NCI-H2081 (cell line): ENCODE measurements at places on chromosomes 2 and 18.

- no peak for DNase-seq
Observed at GRCh38 chr2:191635333-191636234, 42.4 kb upstream of the NABP1 start.

DNA sequence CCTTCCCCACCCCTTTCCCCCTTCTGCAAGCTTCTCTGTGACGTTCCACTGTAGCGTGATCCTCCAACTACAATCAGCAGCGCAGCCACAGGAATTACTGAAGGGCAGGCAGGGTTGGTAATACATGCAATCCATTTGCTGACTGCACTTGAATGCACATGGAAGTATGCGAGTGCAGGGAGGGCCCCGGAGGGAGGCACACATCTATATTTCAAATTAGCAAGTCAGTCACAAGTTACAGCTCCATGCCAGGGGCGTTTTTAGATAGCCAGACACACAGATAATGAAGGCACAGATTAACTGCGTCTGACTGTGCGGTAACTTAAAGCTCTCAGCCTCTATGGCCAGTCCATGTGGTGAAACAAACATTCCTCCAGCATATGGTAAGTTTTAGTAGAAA, 209.2 kb upstream of the GATA6 start:
- no peak for DNase-seq

DNA sequence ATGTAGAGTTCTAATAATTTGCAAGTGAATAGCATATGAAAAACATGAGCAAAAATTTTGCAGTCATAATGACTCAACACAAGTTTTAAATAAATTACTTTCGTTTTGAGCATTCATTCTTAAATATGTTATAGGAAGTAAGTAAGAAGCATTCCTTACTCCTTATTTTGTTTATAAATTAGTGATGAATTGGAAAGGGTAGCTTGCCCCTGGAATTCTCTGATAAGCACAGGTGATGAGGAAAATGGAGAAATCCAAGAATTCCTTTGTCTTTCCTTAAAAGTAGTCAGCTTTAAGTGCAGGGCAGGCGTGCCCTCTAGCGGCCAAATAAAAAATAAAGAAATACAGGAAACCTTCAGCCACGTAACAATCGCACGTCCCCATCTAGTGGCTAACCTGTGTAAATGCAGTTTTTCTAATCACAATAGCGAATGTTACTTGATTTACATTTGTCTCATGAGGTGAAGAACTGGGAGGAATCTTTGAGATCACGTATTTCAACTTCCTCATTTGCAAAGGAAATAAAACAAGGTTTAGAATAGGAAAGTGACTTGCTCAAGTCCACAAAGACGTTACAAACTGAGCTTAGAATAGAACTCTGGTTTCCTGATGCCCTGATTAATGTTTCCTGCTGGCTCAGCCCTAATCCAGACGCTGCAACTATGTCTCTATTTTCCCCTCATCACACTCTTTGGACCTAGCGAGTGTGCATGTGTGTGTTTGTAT, 47.2 kb upstream of the ZNG1B start:
- DNase-seq: no peak

GRCh38 chr2:72793798-72794440, 31.9 kb downstream of the EXOC6B start:
- DNase-seq: no peak

DNA sequence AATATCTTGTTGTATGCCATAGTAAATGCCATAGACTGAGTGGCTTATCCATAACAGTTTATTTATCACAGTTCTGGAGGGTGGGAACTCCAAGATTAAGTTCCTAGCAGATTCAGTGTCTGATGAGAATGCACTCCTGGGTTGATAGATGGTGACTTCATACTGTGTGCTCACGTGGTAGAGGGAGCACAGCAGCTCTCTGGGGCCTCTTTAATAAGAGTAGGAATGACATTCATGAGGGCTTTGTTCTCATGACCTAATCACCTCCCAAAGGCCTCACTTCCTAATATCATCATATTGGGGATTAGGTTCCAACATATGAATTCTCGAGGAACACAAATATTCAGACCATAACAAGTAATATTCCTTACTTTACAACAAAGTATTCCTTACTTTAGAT, 98.1 kb upstream of the SH3BP4 start:
- DNase-seq: no peak

DNA sequence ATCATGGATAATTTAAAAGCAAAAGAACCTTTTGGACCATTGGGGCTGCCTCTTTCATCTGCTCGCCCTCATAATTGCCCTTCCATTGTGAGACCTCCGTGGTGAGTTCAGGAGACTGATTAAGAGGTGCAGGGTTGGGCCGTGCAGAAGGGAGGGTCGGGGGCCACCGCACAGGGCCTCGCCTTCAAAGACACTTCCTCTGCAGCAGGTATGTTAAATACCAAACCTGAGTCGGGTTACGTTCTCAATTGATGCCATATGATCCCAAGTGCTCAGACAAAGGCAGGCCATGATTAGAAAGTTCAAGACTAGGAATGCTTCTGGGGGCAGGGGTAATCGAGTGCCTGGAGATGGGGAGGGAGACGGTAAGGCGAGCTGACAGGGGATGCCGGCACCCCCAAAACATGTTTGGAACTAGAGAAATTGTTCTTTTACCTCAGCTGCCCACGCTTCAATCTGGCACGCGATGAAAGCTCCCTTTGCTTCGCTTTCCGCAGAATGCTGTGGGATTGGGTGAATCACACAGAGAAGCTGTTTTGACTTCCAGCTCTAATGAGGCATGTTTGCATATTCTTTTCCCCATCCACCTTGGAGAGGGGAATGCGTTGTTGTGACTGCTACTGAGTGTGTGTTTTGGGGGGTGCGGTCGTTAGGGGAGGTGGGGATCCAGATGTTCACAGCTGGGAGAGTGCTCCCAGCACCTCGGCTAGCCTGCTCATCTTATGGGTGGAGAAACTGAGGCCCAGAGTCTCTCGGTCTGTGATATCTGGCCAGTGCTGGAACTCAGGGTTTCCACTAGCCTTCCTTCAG, 309.1 kb downstream of the MYCN start:
- no peak for DNase-seq

GRCh38 chr18:41043876-41044275, 911.2 kb upstream of the PIK3C3 start:
- DNase-seq: peak; percentile 29

- no peak for DNase-seq
Observed at GRCh38 chr18:2967820-2968219, 45.1 kb downstream of the LPIN2 start.

DNA sequence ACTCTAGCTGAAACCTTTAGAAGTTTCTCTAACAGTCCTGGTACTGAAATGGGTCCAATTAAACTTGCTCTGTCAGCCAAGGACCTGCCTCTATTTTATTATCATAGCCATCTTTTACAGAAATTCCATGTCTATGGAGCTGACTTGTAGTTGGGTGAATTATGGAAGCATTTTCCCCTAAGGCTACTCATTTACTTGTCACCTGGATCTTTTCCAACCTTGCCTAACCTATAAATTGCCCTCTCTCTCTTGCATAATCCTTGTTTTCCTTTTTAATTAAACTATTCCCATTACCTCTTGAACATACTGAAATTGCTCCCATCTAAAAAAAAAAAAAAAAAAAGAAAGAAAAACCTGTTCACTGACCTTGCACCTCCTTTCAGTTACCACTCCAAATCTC, 74.6 kb upstream of the DOK6 start:
- DNase-seq: peak; percentile 41

DNA sequence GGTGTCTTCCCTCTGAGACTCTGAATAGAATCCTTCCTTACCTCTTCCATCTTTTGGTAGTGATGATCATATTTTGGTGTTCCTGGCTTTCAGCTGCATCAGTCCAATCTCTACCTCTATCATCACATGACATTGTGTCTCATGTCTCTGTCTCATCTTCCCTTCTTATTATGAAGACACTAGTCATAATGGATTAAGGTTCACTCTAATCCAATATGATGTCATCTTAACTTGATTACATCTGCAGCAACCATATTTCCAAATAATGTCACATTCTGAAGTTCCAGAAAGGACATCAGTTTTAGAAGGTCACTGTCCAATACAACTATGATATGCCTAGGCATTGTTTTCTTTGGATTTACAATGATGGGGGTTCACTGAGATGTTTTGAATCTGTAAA, 31.5 kb downstream of the CMPK2 start:
- DNase-seq: no peak

DNA sequence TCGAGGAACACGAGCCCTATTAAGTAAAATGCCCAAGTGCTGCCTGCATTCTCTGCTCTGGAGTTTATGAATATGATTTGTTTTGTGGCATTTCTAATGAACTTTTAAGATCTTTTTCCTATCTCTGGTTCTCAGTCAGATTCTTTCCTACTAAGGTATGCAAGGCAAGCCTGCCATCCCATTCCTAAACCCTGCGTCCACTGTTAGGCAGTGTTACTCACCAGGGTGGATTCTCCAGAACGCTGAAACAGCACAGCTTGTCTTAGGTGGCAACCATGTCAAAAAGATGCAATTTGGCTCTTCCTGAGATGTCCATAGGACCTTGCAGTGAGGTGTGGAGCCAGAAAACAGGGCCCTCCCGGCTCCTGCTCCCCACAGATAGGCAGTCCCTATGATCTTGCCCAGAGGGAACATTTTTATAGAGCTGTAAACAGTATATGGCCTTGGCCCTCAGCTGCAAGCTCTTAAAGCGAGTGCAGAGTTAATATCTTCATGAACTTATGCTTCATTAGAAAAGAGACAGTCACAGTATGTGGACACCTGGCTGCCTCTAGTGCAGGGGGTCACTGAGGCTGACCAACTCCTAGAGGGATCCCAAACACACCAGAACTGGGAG, 84.4 kb downstream of the TPGS2 start:
- no peak for DNase-seq

- no peak for DNase-seq
Observed at GRCh38 chr2:217937446-217937845, 65.3 kb downstream of the TNS1 start.

GRCh38 chr2:16852651-16853050, 187.0 kb upstream of the CYRIA start:
- DNase-seq: no peak

DNA sequence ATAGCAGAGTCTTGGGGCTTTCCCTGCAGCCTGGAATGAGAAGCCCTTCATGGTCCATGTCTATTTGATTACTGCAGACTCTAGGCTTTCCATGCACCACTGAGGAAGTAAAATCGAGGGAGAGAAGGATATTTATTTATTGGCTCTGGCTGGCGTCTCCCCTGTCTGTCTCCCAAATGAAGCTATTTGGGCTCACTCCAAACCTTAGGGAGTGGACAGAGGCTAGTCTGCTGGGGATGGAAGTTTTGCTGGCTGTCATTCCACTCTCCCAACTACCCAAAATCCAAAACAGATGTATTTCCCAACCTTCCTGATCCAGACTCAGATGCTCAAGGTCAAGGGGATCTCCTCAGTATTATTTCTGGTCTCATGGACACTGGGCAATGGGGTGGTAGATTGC, 33.7 kb downstream of the TMEM17 start:
- DNase-seq: no peak

- no peak for DNase-seq
Observed at GRCh38 chr18:13463526-13464210, 245.1 kb downstream of the LDLRAD4 start.

DNA sequence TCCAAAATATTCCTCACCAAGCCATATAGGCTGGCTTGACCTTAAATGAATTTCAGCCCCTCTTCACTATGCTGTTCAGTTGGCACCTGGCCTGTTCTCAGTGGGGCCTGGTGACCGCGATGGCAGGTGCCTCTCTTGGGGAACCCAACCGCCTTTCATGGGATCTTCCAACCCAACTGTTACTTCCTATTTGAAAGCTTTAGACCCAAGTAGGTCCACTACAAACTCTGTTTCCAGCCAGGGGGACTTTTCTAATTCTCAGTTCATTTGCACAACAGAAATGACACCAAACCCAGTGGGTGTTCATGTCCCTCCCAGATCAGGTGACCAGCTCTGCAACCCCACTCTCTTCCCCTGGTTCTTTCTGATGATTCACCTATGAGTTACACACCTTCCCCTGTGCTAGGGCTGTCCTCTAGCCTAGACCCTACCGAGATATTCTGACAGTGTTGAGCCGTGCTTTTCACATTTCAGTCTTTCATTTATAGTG, 35.6 kb upstream of the NDUFV2 start:
- DNase-seq: no peak

GRCh38 chr18:45510656-45511055, 104.6 kb upstream of the SLC14A2 start:
- DNase-seq: no peak

GRCh38 chr18:67582488-67582887, 66.0 kb upstream of the DSEL start:
- no peak for DNase-seq

- DNase-seq: peak; percentile 73
Observed at GRCh38 chr2:81481242-81481993, 1176.9 kb upstream of the LRRTM1 start.
